Central memory CD4-positive, alpha-beta T cell (primary cell): ENCODE measurements at places on chromosomes 2 and 18.

DNA sequence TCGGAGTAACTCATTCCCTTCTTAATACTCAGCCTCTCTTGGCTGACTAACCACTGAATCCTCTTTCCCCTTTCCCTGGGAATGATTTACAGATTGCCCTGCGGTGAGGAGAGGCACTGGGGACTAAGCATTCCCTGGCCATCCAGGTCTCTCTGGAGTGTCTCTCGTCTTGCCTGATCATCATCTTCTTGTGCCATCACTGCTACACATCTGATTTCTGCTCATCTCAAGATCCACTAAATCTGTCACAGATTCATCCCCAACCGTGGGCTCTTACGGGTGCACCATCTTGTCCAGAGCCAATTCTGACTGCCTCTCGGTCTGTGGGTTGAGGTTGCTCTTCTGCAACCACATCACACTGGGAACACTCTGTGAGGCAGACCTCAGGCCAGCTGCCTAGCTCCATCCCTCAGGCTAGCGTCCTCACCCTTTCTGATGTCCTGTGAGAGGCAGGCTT lies 12.0 kb downstream of the SFTPB start:
- no peak for DNase-seq

- DNase-seq = peak; percentile 96
Measured at GRCh38 chr2:86038291-86039081, 67.2 kb downstream of the POLR1A start.

GRCh38 chr2:85148190-85148589 lies 15.0 kb downstream of the TCF7L1 start:
- DNase-seq = no peak

GRCh38 chr2:189698020-189698887 lies 23.8 kb downstream of the ANKAR start:
- peak; percentile 42 for DNase-seq

DNA sequence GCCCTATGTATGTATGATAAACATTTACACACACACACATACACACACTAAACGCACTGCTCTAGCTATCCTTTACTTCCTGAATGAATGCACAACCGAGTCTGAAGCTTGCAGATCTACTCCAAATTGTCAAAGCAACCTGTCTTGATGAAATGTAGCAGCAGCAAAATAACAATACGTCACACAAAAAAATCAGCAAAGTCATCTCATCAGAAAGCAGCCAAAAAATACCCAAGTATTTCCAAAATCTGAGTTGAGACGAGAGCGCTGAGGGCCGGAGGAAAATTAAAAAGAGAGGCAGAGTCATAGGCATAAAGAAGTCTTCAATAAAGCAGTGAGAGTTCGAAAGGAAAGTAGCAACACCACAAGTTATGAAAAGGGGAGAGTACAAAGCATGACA lies 67.7 kb downstream of the ZNF521 start:
- no peak for DNase-seq

- no peak for DNase-seq
Measured at GRCh38 chr2:46067501-46068305, 229.5 kb upstream of the EPAS1 start.

GRCh38 chr2:74259733-74260132 lies 61.3 kb downstream of the MTHFD2 start:
- no peak for DNase-seq

GRCh38 chr18:23859466-23860336 lies 154.9 kb upstream of the TTC39C start:
- DNase-seq = no peak

GRCh38 chr2:28869494-28870145 lies 489 bp downstream of the TRMT61B start:
- no peak for DNase-seq

DNA sequence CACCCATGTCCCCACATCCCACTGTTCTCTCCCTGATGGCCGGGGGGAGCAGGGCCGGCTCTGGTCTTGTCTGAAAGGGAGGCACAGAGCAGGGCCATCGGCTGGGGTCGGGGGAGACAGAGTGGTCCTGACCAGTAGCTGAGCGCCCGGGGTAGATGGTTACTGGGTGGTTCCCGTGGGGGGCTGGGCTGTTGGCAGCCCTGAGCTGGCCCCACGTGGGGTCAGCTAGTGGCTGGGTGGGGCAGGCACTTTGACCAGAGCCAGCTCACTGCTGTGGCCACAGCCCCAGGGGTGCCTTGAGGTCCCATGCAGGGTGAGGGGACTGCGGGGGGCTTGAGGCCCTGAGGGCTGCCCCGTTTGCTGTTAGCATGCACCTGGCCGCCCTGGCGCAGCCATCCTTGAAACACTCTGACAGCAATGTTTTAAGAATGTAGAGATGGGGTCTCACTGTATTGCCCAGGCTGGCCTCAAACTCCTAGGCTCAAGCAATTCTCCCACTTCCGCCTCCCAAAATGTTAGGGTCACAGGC lies 12.3 kb upstream of the NEU4 start:
- DNase-seq = no peak

GRCh38 chr18:36441426-36442240 lies 144.1 kb downstream of the FHOD3 start:
- no peak for DNase-seq

- no peak for DNase-seq
Measured at GRCh38 chr2:114661971-114662939, 219.8 kb downstream of the DPP10 start.

GRCh38 chr2:237072067-237072931 lies 13.4 kb upstream of the COPS8 start:
- DNase-seq = peak; percentile 52

- DNase-seq = no peak
Measured at GRCh38 chr2:143819190-143819735, 690.0 kb downstream of the ARHGAP15 start.

GRCh38 chr2:124913868-124914267 lies 888.8 kb downstream of the CNTNAP5 start:
- DNase-seq = no peak

DNA sequence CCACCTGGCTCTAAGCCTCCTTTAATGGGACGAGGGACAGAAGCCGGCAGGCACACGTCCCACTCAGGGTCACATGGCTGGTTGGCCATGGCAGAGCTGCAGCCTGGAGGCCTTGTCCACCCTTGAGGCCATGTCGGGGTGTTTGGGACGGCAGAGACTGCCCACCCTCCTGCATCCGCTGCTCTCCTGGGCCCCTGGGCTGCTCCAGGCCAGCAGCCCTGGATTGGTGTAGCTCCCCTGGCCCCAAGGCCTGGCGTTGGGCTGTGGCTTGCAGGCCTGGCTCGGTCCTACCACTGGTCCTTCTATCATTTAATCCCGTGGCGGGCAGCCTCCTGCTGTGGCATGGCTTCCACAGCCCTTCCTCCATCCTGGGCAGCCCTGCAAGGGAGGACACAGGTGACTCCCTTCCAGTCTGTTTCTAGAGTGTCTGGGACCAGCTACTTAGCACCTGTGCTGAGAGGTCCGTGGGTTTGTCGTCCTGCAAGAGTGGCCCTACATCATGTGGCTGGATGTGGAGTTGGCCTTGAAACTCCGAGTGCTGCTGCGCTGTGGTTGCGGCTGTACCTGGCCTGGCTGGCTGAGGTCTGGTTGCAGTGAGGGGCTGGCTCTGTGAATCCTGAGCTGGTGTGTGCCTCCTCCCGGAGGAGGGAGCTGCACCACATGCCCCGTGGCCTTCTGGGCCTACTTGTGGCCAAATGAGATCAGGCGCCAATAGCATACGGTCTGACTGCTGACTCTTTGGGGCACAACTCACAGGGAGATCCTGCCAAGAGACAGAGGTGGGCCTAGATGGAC lies 67.3 kb downstream of the SH3RF3 start:
- no peak for DNase-seq

GRCh38 chr2:241009601-241010530 lies 11.4 kb downstream of the SNED1 start:
- DNase-seq = peak; percentile 44

DNA sequence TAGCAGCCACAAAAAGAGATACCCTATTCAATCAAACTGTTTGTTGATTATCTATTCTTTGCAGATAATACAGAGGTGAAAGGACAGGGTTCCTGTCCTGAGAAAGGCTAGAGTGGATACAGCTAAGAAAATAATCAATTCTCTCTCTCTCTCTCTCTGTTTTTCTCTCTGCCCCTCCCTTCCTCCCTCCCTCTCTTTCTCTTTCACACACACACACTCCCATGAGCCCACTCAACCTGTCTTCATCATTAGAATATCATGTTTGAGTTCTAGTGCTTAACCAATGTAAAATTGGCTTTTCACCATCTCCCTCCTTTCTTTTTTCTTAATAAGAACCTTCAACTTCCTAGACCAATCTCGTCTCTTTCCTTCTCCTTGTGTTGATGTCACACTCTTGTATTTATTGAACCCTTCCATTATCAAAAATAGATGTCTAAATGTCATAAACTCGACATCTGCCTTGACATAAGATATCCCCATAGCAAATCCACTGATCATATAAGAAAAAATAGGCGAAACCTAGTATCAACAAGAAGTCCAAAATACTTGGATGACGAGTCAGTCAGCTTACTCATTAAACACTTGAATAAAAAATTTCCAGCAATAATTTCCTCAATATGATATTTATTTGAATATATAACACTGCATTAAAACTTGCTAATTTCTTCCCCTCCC lies 42.8 kb upstream of the CYTIP start:
- DNase-seq = no peak

- peak; percentile 24 for DNase-seq
Measured at GRCh38 chr2:204948024-204948763, 402.9 kb downstream of the PARD3B start.

DNA sequence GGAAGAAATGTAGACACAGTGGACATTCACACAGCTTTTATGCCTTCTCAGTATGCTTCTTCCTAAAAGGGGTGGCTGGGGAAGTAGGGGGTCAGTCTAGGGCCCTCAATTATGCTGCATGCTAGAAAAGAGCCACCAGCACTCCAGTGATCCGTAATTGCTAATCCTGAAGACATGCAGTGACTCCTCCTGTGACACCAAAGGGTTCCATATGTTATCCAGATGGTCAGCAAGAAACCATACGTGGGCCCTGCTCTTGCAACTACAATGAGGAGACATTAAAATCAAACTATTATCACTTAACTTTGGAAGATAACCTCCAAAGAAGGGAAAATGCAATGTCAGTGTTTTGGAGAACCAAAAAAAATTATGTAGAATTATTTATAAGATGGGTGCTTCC lies 143.4 kb upstream of the LYPD1 start:
- no peak for DNase-seq

GRCh38 chr18:73840319-73840945 lies 307.2 kb downstream of the FBXO15 start:
- DNase-seq = no peak

- no peak for DNase-seq
Measured at GRCh38 chr18:59871711-59872362, 28.0 kb upstream of the PMAIP1 start.

GRCh38 chr2:174925046-174925784 lies 80.0 kb downstream of the CHN1 start:
- no peak for DNase-seq

- no peak for DNase-seq
Measured at GRCh38 chr18:38883111-38883510, 1317.5 kb upstream of the CELF4 start.

GRCh38 chr2:3079466-3079865 lies 298.2 kb downstream of the EIPR1 start:
- DNase-seq = no peak

GRCh38 chr18:75112186-75113096 lies 96.5 kb downstream of the PTGR3 start:
- no peak for DNase-seq

- DNase-seq = no peak
Measured at GRCh38 chr18:31558567-31558966, 33.1 kb upstream of the TTR start.

DNA sequence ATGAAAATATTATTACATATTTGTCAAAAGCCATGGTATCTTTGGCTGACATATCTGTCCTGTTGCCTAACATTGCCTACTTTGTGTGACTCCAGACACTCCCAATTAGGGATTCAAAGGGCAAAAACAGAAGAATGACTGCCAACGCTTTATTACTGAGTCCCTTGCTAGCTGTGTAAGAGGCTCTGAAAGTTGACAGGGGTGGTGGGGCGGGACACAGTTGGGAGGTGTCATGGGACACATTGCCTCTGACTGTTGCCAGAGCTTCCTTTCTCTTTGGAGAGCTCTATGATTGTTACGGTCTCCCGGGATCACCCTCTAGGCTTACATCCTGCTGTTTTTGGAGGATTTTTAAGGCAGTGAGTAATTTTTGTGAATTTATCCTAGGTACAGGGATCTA lies 249.6 kb upstream of the ACVR2A start:
- no peak for DNase-seq

- DNase-seq = no peak
Measured at GRCh38 chr2:38264396-38265221, 112.5 kb downstream of the ATL2 start.

- DNase-seq = no peak
Measured at GRCh38 chr2:199977984-199978415, 22.6 kb downstream of the MAIP1 start.

GRCh38 chr18:60898111-60898510 lies 435.1 kb upstream of the CDH20 start:
- DNase-seq = no peak

DNA sequence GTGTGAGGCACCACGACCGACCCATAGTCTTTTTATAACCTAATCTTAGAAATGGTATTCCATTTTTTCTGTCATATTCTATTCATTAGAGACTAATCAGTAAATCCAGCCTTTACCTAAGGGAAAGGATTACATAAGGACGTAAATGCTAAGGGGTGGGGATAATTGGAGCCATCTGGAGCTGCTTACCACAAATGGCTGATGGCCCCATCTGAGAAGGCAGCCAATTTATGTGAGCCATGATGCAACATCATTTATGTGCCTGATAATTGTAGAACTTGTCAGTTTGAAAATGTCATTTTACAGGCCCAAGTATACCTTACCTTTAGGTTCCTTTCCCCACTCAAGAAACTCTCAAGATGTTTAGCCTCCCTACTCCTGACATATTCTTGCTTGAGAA lies 44.0 kb downstream of the ARHGEF33 start:
- no peak for DNase-seq

- DNase-seq = no peak
Measured at GRCh38 chr18:80210312-80211083, 36.8 kb downstream of the PARD6G start.

DNA sequence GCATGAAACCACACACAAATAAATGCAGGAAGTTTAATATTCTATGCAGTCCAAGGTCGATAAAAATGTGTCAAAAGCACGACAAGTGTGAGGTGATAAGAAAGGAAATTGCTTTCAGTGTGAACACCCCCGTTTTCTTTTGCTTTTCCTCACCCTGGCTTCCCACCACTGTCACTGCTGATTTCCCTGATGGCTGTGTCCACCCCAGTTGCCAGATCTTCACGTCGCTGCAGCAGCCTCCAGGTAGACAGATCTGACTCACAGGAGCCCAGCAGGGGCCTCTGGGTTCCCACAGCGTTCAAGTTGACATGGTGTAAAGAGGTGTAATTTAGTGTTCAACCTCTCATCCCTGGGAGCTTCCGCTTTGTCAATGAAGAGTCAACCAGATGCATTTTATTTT lies 128.0 kb upstream of the TACR1 start:
- DNase-seq = no peak

DNA sequence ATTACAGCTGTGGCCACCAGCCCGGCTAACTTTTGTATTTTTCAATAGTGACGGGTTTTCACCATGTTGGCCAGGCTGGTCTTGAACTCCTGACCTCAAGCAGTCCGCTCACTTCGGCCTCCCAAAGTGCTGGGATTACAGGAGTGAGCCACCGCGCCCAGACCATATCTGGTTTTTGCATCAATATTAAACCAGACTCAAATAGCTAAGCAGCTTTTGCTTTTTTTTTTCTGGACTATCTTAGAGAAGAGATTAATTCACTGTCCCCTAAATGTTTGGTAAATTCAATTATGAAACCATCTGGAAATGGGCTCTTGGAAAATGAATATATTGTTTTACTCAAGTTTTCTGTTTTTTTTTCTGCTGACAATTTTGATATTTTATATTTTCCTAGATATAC lies 183.7 kb downstream of the DOK6 start:
- DNase-seq = no peak

- no peak for DNase-seq
Measured at GRCh38 chr2:238313289-238313990, 6.9 kb upstream of the TRAF3IP1 start.
